ENCODE measurements at places on chromosomes 4 and X.
A peak's percentile ranks its signal among the peaks of the same experiment; 100 is the strongest.

DNA sequence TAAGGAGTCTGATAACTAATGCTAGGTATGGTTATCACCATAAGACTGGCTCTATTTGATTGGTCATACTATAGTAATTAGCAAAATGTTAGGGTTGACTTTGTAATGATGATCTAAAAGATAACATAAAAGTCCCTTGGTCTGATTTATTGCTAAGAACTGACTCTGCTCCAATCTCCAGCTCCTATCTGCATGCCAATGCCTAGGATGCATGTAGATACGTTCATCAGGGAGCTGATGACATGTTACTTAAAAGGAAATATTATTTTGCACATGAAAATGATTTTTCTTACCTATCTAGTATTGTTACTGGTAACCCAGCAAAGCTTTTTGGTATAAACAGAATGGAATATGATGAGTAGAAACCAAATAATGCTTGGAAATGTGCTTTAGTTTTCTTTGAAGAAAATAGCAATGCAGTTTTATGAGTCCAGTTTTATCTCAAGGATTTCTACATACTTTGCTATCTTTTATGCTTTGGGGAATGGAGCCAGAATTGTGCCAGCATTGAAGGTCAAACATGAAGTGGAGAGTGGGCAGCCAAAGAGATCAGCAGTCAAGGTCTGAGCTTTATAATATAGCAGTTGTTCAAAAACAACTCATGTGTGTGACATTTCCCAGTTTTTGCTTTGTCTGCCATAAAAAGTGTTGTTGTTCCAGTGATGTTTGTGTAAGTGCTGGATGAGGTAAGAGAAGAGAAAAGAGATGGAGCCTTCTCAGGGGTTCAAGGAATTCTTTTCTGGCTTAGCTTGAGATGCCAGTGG, 121.0 kb downstream of the ARHGAP24 start:
- DNase-seq, result no peak

DNA sequence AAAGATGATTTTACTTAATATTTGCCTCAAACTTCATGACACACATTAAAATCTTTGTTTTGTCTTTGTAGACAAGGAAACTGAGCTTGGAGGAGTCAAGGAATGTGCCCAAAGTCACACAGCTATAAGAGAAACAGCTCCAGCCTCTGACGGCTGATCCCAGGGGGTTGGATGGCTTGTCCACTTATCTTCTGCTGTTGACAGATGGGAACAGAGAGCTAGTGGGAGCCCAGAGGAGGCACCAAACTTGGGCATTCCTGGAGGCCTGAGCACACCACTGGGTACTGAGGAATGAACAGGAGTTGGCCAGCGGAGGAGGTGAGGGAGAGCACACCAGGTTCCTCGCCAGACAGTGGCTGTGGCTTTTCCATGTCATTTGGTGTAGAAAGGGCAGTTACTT, 56.4 kb upstream of the GPR78 start:
- no peak for DNase-seq

- DNase-seq, result peak; percentile 17
Observed at GRCh38 chrX:51641421-51642021, 22.8 kb upstream of the CENPVL3 start.

DNA sequence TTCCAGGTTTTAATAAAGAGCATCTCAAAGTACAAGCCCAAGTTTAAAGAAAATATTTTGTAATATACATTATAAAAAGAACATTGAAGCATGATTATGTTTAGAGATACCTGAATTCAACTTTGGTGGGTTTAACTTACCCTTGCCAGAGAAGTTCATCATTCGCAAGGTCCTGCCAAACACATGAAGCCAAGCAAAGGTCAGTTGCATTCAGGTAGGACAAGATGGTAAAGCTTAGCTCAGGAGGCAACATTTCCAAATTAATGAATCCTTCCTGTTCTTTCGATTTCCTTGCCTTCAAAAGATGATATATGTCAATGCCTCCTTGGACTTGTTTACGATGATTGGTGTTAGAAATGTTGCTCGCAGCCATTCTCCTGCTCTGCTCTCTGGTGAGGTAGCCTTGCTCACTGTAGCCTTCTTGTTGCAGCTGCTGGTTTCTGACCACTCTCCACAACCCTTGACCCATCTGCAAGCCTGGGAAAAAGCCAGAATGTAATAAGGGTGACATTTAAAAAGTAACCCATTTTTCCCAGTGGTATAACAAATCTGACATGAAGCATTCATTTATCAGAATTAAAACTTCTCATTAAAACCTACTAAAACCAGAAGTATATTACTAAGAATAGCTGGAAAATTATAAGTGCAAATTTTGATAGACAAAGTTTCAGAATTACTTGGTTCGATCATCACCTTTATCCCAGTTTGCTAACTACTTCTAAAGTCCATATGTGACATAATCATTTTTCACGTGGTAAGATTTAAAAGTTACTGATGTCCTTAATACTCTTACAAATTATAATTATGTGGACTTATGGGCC, 20.6 kb downstream of the FBXO8 start:
- no peak for DNase-seq

DNA sequence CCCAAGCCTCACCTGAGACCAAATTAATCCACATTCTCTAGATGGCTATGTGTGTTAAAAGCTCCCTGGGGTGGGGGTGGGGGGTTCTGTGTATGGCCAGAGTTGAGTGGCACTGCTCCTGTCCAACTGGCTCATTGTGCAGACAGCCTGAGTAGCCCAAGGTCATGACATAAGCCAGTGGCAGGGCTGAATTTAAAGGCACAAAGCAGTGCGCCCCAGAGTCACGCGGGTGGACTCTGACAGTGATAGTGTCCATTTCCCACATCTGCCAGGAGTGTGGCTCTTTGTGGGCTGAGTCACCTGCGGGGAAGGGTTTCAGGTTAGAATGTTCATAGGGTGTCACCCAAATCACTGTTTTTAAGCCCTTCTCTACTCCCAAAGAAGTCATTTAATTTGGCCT, 45.4 kb downstream of the SCD5 start:
- no peak for DNase-seq

- no peak for DNase-seq
Observed at GRCh38 chrX:404656-405055, 17.9 kb upstream of the PPP2R3B start.

DNA sequence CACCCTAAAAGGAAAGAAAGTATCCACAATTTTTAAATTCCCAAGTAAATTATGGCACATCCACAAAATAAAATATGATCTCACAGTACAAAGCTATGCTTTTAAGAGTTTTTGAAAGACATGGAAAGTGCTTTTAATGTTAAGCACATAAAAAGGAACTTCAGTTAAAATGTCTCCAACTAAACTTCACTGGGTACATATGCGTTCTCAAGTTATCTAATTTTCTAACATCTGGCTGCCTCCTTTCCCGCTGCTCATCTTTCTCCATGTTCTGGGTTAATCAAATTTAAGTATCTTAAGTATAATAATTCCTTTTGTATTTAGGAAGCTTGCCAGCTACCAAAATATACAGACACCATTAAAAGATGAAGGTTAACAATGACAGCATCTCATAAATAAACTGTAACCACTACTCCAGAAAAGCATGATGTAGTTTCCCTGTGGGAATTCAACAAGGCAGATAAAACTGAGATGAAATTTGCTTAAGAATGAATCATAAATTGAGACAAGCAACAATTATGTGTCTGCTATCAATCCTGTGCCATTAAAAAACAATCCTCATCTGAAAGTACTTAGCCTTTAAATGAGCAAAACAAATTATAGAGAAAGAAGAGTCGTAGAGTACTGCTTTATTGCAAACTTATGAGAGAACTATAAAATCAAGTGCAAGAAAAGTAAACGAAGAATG, 25.1 kb downstream of the PRSS12 start:
- no peak for DNase-seq

Measured in erythroblast (primary cell).